ENCODE measurements at places on chromosomes 12 and 14.

DNA sequence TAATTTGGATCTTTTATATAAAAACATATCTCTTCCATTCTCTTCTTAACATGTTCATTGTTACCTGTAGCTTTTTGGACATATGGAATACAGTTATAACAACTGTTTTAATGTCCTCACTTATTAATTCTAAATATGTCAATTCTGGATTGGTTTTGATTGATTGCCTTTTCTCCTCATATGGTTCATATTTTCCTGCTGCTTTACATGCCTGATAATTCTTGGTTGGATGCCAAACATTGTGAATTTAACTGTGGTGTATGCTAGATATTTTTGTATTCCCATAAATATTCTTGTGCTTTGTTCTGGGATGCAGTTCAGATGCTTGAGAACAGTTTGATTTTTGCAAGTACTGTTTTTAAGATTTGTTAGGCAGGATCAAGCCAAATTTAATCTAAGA is 10.8 kb downstream of the C14orf132 start:
- no peak for DNase-seq

- DNase-seq = no peak
Measured at GRCh38 chr14:58793131-58793740, 155.5 kb downstream of the DACT1 start.

DNA sequence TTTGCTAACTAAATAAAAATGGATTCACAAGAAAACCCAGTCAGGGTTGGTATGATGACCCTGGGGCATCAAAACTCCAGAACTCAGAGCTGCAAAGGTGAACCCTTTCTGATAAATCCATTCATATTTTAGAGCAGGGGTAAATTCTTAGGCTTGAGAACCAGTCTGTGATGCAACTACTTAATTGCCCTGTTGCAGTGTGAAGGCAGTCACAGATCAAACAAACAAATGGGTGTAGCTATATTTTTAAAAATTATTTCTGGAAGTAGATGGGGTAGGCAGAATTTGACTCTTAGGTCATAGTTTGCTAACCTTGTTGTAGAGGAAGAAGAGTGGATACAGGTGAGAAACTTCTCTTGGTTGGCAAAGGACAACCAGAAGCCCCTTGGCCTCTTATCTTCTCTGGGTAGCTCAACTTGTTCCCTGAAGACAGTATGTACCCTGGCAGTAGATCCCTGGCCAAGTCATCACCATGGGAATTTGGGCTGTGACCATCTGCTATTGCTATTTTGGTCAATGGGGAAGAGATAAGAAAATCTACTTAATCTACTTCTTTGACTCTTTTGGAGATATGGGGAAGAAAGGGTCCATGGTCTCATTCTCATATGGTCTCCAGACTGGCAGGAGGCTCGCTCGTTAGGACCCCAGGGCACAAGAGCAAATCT is 216.1 kb downstream of the PPM1H start:
- DNase-seq = no peak

- no peak for DNase-seq
Measured at GRCh38 chr12:65779091-65779642, 45.1 kb upstream of the HMGA2 start.

- no peak for DNase-seq
Measured at GRCh38 chr12:14774906-14775635, 28.2 kb downstream of the WBP11 start.

DNA sequence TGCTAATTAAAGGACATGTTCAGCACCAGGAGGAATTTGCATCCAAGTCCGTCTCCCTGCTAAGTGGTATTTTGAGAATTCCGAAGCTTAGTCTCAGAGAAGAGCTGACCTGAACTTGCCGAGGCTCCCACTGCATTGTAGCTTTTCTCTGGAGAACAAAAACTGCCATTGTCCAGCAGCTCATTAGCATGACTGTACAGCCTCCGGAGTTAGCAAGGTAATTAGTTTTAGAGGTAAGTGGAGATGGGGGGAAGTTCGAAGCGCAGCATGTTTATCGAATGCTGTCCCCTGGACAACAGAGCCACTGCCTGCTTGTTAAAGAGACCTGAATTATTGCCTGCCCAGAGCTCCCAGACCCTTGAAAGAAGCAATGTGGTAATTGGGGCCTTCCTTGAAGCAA is 160.3 kb upstream of the PELI2 start:
- DNase-seq = no peak

DNA sequence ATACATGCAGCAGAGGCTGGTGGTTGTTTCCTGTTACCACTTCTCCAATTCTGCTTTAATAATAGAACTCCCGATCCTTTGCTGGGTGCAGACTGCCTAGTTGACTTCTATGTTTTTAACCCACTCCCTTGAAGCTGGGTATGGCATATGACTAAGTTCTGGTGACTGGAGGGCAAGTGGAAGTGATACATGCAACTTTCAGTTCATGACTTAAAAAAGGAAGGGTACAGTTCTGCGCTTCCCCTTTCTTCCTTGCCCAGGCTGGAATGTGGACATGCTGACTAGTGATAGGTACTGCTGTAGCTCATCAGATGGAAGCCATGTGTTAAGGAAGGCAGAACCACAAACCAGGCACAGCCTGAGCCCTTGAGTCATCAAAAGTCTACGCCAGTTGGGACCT is 2.4 kb upstream of the A2M start:
- DNase-seq = no peak

DNA sequence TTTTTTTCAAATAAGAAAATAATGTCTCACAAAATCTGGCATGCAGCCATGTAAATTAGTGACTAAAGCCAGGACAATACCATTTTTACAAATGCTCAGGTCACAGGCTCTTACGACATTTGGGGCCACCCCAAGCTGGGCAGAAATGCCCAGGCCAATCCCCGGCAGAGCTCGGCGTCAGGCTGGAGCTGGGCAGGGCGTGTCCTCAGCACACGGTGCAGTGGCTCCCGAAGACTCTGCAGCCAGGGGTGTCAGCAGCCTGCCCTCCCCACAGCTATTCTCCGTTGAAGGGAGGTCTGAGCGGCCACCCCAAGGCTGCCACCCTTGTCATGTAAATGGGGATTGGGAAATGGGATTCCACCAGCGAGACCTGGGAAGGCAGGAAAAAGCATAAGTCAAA is 158.6 kb downstream of the DICER1 start:
- no peak for DNase-seq

DNA sequence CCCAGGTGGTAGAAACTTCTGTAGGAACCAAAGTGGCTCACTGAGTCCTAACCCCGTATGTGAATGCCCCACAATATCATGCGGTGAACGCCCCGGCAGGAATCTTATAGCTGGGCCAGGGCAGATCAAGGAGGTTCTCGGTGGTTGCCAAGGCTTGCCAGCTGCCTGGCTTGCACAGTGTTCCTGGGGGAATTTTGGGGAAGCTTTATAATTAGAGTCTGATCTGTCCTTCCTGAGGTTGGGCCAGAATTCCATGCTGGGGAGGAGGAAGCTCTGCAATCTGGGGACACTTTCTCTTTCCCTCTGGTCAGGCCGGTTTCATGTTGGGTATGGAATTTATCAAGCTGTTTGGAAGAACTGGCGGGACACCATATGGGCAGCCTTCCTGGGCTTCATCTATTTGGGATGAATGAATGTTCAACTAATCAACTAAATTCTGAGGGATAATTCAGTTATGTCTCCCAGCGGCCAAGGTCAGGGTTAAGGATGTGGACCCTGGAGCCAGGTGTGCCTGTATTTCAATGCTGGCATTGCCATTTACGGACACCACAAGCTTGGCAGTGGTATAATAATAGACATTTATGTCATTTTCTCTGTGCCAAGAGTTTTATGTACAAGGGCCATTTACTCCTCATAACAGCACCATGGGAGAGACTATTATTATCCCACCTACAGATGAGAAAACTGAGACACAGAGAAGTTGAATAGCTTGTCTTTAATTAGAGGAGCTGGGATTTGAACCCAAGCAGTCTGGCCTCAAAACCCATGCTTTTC is 54.3 kb downstream of the SVOP start:
- no peak for DNase-seq

- no peak for DNase-seq
Measured at GRCh38 chr14:95503365-95504134, 12.9 kb downstream of the SYNE3 start.

- DNase-seq = no peak
Measured at GRCh38 chr12:14795028-14795448, 8.2 kb downstream of the WBP11 start.

DNA sequence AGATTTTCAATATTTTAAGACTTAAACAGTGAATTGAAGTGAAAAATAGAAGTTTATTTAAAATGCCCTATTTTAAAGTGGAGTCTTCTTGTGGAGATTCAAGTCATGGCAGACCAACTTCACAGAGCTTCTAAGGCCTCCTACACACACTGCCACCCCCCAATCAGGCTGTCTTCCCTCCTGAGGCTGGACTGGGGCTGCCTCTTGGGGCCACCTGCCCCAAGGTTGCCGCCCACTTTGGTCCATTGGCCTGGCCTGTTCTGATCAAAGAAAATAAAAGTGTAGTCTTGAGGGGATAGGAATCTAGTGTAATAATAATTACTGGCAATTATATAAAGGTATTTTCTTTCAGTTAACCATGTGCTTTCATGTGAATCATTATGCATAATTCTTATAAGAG is 1.3 kb downstream of the GOLT1B start:
- no peak for DNase-seq

DNA sequence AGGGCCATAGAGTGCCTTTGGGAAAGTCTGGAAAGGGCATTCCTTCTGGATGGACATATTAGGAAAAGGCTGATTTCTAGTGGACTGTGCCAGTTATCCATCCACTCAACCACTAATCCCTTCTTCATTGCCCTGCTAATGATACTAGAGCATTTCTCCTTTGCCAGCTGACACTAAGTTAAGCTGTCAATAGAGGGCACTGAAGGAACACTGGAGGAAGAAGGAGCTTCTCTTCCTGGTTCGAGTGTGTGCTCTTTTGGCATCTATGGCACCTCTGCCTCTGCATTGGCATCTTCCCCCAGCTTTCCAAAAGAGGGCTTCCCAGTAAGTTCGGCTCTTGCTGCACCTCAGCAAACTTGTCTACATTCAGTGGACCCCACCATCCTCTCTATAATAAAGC is 165.4 kb downstream of the DERA start:
- no peak for DNase-seq
